ENCODE measurements at places on chromosomes 13 and 19.

DNA sequence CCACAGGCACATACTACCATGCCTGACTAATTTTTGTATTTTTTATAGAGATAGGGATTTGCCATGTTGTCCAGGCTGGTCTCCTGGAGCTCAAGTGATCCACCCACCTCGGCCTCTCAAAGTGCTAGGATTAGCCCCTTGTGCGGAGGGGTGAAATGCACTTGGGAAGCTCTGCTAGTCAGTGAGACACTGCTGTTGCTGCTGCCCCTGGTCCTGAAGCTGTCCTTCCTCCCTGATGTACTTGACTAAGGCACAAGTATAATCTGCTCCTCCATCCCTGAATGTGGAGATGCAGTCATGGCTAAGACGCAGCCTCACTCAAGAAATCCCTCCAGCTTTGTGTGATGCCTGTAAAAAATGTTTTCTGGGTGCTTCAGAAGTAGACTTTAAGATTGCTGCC, 124.5 kb downstream of the KCTD15 start:
- DNase-seq, result no peak

- DNase-seq, result no peak
Observed at GRCh38 chr19:41706741-41707501, 1.5 kb upstream of the CEACAM5 start.

GRCh38 chr19:56612737-56613136, 17.6 kb downstream of the ZNF71 start:
- DNase-seq, result no peak

- DNase-seq, result no peak
Observed at GRCh38 chr19:22052644-22053013, 345 bp downstream of the ZNF257 start.

- no peak for DNase-seq
Observed at GRCh38 chr13:50945669-50946068, 36.1 kb downstream of the RNASEH2B start.

Data from midbrain (tissue), 1 donor.